ENCODE measurements at places on chromosomes 7 and 10.

DNA sequence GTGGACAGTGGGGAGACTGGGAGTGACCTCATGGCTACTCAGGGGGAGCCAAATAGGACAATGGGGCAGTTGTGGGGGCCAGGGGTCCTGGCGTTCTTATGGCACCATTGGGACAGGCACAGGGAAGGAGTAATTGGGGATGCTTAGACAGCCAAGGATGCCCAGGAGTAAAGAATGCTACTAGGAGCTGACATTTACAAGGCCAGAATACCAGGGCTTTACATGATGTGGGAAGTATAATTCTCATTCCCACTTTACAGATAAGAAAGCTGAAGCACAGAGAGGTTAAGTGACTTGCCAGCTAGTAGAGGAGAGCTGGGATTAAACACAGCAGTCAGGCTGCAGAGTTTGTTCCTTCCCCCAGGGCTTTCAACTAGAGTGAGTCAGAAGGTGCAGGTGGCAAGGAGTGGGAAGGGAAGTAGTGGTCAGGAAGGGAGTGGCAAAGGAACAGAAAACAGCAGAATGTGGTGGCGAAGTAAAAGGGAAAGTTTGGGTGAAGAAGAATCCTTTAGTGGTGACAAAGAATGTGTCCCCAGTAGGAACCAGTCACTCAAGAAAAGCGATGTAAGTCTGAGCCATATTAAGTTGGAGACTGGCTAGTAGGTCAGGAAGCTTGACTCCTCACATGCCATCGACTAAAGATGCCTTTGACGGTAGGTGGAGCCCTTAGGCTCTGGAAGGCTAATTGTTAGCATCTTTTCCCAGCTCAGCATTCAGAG lies 32.8 kb downstream of the CPVL start:
- DNase-seq: no peak

DNA sequence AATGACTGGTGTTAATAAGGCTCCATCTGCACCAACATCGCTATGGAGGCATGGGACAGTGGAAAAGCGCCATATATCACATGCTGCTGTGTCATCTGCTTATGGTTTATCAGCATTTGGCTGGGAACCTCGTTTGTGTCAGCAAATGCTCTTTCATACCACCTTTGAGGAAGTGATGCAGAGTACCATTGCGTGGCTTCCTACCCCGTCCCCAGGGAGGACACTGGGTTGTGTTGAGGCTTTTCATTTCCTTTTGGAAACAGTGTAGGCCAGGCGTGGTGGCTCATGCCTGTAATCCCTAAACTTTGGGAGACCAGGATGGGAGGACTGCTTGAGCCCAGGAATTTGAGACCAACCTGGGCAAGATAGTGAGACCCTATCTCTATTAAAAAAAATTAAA lies 6.8 kb downstream of the TACR2 start:
- DNase-seq: no peak

GRCh38 chr7:153383781-153384180 lies 624.2 kb downstream of the ACTR3B start:
- no peak for DNase-seq

DNA sequence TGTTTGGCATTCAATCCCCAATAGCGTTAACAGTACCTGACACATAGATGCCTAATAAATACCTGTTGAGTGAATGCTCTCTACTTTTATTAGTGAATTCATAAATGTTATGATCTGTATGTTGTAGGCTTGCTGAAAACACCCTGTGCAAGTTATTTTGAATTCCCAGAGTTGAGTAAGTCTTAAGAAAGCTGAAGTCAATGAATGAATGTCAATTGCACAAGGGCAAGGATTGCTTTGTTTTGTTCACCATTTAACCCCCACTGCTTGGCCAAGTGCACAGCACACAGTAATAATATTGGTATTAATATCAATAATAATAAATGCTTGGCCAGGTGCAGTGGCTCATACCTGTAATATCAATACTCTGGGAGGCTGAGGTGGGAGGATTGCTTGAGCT lies 10.2 kb downstream of the CPA1 start:
- DNase-seq: no peak

DNA sequence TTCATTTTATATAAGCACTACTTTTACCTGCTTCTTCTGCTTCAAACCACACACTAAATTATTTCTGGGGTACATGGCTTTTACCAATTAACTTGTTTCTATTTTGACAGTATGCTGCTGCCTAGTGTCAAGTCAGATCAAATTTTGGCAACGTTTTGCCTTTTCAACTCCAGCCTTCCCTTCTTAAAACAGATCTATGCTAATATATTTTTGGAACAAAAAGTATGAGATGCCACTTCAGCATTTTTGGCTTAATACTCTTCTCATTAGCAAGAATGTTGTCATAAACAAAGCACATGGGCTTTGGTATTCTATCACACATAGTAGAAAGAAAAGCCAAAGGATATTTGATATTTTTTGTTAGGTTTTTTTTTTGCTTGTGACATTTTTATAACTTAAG lies 47.8 kb downstream of the SPAM1 start:
- DNase-seq: no peak

GRCh38 chr7:101744588-101744987 lies 72.8 kb upstream of the CUX1 start:
- no peak for DNase-seq

- DNase-seq: no peak
These were observed 278.6 kb downstream of the USP6NL start for GRCh38 chr10:11332846-11333245.
